ENCODE measurements at places on chromosomes 7 and 10.

DNA sequence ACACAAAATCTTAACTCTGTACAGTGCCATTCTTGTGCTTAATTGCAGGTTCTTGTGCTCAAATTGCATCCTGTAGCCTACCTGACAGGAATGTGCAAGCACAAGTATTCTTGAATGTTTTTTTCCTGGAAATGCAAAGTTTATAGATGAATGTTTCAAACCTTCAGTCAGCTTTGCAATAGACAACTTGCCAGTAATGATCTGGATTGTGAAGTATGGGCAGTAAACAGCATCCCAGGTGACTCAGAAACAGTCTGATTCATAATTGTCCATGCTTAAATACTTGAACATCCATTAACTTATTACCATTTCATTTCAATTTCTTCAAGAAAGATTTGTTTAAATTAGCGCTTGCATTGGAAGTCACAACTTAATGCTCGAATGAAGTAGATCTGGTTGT is 347.2 kb downstream of the SDK1 start:
- no peak for DNase-seq

GRCh38 chr7:127731431-127732080 is 79.6 kb downstream of the SND1 start:
- no peak for DNase-seq

- no peak for DNase-seq
Measured at GRCh38 chr10:48901319-48901718, 38.3 kb downstream of the LRRC18 start.

GRCh38 chr10:16686054-16686902 is 130.9 kb downstream of the RSU1 start:
- DNase-seq = no peak

- DNase-seq = no peak
Measured at GRCh38 chr10:26474026-26474425, 35.9 kb downstream of the APBB1IP start.

DNA sequence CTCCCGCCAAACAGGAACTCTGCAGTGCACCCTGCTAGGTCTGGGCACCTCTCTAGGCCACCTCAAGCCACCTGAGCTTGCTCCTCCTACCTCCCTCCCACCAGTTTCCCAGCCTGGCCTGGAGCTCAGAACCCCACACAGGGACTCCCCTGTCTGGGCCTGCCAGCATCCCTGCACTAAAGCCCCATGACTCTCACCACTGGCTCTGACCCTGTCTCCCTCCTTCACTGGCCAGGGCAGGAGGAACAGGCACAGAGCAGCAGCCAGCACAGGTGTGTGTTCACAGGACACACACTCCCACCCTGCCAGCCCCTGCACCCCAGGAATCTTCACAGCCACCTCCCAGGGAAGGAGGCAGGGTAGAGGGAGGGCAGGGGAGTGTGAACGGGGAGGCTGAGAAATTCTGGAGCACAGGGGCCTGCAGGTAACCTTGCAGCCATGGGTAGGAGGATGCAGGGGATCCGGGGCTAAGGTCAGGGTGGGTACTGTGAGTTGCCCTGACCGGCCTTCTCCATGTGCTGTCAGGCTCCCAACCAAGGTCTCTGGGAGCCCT is 13.9 kb upstream of the ANTXRL start:
- DNase-seq = no peak

- no peak for DNase-seq
Measured at GRCh38 chr10:128008521-128009250, 101.8 kb downstream of the PTPRE start.

DNA sequence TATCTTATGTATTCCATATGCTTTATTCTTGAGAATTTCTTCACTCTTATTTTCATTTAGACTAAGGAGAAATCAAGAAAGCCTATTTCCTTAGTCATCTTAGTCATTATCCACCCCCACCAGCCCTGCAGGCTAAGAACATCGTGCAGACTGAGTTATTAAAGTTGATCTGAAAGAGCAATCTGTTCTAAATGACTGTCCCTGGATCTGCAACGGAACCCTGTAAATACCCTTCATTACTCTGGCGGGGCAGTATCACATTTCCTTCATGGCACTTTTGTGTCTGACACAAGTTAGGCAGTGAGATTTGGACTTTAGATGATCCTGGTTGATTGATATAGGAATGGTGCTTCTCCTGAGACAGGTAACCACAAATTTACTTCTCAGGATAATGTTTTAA is 3.5 kb upstream of the MYPN start:
- no peak for DNase-seq

GRCh38 chr10:75708060-75708459 is 276.6 kb downstream of the LRMDA start:
- no peak for DNase-seq

GRCh38 chr7:30321089-30321881 is 36.9 kb downstream of the ZNRF2 start:
- DNase-seq = no peak

DNA sequence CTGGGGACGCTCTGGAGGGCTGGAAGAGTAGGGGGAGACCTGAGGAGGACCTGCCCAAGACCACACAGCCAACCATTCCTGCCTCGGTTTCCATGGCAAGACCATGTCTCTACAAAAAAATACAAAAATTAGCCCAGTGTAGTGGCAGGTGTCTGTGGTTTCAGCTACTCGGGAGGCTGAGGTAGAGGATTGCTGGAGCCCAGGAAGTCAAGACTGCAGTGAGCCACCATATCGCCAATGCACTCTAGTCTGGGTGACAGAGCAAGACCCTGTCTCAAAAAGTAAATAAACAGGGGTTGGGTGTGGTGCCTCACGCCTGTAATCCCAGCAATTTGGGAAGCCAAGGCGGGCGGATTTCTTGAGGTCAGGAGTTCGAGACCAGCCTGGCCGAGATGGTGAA is 48.7 kb downstream of the CLIP2 start:
- no peak for DNase-seq

- DNase-seq = no peak
Measured at GRCh38 chr7:25493805-25494366, 265.6 kb upstream of the NPVF start.

GRCh38 chr7:66255534-66256100 is 50.5 kb downstream of the TPST1 start:
- DNase-seq = no peak

DNA sequence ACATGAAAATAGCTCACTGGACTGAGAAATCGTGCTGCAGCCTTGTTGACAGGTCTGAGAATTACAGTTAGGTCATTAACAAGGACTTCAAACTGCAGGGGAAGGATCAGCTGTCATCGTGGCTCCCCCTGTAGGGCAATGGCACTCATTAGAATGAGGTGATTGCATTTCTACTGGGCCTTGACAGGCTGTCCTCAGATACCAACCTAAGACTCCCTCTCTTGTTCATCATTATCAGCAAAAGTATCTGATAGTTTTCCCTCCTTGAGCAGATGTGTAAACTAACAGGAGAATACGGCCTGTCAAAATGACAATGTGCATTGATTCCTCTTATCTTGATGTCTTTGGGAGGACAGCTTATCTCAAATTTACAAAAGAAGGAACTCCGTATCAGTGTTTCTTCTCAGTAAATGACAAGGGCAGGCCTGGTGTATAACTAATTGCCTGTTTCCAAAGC is 648.5 kb upstream of the LRRN3 start:
- DNase-seq = no peak

GRCh38 chr7:90222811-90223725 is 11.5 kb downstream of the STEAP2 start:
- no peak for DNase-seq

DNA sequence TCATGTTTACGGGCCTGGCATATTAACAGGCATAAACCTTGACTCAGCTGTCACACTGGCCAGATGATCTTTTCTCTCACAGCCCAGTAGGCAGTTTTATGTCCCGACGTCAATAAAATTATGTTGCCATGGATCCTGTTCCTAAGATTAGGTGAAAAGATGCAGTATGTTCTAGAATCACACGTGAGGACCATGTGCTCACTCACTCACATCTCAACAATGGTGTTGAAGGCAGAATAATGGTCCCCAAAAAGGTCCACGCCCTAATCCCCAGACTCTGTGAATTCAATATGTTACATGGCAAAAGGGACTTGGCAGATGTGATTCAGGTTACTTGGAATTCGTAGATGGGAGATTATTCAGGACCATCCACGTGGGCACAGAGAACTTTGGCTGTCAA is 3.5 kb downstream of the DOCK1 start:
- DNase-seq = no peak

- DNase-seq = no peak
Measured at GRCh38 chr10:4183761-4184261, 398.8 kb upstream of the KLF6 start.

DNA sequence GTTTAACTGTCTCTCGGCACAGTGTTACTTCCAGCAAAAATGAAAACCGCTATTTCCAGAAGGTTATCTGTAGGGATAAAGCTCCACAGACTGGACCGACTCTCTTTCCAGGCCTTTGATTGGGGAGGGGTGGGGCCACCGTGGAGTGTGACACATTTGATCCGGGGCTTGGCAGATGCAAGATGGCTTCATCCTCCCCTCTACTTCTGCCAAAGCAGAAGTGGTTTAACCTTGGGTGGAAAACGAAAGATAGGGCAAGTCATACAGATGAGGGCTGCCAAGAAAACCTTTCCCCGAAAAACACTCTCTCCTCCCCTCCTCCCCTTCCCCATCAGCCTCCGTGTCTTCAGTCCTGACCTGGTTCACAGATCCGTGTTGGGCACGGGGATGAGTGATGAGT is 139.7 kb upstream of the SH2B2 start:
- no peak for DNase-seq

DNA sequence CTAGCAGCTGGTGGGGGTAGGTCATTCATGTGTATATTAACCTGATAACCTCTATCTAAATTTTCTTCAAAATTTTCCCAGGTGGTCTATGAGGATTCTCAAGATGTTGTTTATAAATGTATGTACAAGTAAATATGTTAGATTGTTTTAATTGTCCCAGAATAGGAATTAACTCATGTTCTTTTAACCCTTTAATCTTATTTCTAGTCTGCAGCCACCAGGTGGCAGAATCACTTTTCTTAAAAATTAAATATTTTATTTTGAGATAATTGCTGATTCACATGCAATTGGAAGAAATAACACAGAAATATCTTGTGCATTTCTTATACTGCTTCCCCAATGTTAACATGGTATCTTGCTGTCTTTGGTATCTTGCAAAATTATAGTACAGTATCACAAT is 589.5 kb downstream of the ARL4A start:
- no peak for DNase-seq

DNA sequence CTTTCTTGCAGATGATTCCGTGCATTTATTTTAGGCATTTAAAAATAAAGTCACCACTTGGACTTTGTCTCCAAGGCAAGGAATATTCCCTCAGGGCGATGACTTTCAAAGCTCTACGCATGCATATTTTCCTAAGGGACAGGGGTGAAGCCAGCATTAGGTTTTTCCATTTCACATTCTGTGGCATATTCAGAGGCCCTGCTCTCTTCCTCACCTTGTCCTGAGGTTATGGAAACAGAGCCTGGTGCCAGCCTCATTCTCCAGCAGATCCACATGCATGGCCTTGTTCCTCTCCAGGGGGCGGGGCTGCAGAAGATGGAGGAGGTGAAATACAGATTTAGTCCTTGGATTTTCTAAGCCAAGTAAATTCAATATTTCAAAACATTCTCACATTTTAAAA is 11.6 kb upstream of the LYZL1 start:
- no peak for DNase-seq

DNA sequence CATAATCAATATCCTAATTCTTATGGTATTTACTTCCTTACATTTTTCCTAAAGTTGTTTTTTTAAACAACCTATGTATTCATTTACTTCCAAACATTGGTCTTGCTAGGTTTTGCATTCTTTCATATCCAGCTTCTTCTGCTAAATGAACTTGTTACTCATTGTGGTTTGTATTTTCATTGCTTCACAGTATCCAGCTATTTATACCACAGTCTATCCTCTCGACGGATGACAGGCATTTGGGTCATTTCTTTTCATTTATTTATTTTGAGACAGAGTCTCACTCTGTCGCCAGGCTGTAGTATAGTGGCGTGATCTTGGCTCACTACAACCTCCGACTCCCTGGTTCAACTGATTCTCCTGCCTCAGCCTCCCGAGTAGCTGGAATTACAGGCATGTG is 66.8 kb downstream of the CCDC6 start:
- no peak for DNase-seq

DNA sequence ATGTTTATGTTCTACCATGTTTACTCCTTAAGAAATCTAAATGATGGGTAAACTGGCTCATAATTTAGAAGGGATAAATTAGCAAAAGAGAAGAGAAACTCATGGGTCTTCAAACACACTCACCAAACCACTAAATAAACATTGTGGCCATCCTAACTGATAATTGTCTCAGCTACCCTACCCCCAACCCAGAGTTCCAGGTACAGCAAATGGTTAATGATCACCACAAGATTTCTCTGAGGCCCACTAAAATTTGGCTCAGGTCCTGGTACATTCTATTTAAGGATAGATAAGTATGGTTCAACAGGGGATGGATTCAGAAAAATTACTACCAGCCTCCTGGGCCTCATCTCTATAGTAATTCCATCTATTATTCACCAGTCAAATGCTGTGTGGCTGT is 21.4 kb downstream of the SLC25A13 start:
- no peak for DNase-seq

DNA sequence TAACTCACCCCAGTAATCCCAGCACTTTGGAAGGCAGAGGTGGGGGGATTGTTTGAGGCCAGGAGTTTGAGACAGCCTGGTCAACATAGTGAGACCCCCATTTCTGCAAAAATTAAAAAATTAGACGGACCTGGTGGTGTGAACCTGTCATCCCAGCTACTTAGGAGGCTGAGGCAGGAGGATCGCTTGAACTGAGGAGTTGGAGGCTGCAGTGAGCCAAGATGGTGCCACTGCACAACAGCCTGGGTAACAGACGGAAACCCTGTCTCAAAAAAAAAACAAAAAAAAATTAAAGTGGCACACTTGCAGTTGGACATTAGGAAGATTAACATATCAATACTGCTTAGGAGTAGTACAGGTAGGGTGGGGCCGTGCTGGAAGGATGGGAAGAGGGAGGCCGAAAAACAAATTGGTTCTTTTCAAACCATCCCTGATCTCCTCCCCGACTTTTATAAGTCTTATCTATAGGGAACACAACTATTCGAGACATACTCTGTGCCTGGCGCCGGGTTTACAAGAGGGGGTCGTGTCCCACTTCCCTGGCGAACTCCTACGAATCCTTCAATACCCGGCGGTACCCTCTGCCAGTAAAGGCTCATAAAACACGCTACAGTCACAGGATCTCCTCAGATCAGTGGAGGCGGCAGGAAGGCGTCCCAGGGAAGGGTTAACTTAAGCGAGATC is 628 bp downstream of the TAF6 start:
- DNase-seq = no peak

DNA sequence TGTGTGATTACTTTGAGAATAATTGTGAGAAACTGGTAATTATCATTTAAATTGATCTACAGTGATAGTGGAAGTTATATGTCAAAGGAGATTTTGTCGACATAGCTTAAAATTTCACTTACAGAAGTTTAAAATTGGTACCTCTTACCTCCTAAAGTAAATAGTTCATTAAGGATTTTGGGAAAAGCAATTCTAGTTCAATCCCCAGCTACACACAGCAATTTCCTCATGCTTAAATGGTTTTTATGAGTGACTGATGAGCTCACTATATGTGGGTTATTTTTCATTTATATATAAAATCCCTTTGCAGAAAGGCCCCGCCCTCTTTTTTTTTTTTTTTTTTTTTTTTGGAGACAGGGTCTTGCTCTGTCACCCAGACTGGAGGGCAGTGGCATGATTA is 12.7 kb downstream of the KMT2E start:
- DNase-seq = no peak

GRCh38 chr7:44324204-44324480 is 1.3 kb downstream of the CAMK2B start:
- DNase-seq = no peak

Data from stimulated activated CD4-positive, alpha-beta T cell treated with anti-CD3 and anti-CD28 coated beads, Interleukin-1b, Interleukin-23, amount 100 ng/mL, for 1 hour (primary cell).